ENCODE measurements at places on chromosomes 3 and 15.
A peak's percentile ranks its signal among the peaks of the same experiment; 100 is the strongest.

DNA sequence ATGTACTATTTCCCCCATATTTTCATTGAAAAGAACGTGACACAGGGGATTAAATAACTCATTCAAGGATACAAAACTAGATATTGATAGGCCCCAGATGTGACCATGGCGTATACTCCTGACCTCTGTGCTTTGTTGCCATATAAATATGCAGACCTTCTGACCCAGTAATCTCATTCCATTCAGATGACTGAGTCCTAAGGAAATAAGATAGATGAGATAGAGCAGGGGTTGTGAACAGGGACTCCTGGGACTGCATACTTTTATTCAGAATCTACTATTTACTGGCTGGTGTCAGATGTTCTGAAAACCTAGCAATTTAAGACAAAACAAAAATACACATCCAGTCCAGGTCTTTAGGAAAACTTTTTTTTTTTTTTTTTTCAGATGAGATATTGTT is 139.2 kb upstream of the MANF start:
- DNase-seq, result no peak

DNA sequence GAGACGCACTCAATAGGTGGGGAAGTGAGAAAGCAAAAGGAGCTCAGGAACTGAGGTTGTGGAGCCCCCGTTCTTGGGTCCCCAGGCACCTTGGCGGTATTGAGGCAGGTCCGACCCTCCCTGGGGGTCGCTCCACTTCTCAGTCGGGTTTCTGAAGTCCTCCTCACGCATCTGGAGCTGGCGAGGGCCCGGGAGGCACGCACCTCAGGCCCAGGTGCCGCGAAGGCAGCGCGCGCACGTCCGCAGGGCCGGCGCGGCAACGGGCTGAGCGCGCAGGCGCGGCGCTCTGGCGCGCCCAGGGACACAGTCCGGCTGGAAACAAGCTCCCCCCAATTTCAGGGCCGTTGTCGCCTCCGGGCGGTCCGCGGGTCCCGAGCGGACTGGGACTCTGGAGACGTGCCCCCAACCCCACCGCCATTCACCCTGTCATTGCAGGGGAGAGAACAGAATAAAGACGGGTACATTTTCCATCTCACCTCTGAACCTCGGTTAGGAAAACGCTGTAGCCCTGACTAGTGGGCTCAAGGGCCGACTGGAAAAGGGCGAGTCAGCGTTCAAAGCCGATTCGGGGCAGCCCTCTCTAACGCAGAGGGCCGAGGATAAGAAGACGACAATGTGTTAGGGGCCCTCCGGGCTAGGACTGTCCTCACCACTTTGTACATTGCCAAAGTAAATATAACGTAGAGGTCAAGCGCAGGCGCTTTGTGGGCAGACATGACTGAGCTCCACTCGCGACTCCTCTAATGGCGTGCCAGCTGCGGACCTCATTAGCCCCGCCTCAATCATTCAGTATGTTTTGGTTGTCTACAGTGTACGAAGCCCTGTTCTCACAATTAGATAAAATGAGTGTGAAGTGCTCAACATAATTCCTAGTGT is at the start of gene ZNF770:
ZNF770 (minus strand) TSS at position 261 of the 876 bp plus-strand sequence. CDS start 4,853 bp downstream, outside the sequence.
- peak; percentile 84 for DNase-seq

- no peak for DNase-seq
Observed at GRCh38 chr3:164365242-164365641, 713.1 kb downstream of the SI start.

GRCh38 chr15:88166082-88166993 is 90.2 kb downstream of the NTRK3 start:
- DNase-seq, result peak; percentile 72

- DNase-seq, result no peak
Observed at GRCh38 chr3:64773137-64773536, 85.3 kb upstream of the ADAMTS9 start.

DNA sequence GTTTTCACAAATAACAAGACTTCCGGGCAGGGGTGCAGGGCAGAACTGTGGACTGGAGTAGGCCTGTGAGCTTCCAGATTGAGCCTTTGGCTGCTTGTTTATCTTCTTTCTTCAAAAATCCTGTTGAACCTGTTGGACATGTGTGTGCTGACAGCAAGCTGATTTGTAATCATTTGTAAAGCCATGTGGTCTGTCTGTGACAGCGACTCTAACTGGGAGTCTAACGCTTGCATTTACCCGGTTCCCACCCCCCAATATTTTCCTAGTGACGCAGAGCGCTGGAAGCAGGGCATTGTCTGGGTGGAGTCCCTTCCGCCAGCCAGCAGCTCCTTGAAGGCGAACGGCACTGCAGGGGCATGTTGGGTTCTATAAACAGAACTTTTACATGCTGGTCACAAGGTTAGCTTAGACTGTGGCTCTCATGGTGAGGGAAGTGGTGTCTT is 85.7 kb upstream of the MYZAP start:
- no peak for DNase-seq

GRCh38 chr15:91338766-91339165 is 238.7 kb downstream of the SV2B start:
- DNase-seq, result peak; percentile 81

DNA sequence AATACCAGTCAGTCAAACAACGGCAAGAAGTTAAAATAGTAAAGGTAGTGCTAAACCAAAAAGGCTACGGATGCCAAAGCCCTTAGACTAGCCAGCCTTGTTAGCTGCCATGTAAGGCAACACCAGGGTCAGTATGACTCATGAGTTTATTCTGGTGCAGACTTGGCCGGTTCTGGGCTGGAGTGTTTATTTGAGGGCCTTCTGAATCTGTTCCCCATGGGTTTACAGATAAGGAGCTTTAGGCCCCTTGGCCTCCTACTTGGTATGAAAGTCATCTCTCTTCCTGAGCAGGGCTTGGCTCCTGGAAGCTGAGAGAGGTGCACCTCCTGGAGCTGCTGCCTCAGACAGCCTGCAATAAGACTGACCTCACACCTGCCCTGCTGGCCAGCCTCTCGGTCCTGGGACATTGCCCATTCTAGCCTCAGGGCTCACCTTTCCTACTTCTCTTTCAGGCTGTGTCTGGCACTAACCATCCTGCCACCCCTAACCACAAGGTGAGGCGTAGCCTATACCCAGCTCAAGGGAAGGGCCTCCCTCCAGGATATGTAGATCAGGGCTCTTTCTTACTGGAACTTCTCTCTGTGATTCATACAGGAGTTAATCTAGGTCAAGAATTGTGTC is 10.4 kb upstream of the RTP1 start:
- DNase-seq, result no peak

GRCh38 chr3:150773616-150774192 is 10.7 kb upstream of the SIAH2 start:
- DNase-seq, result no peak

- DNase-seq, result no peak
Observed at GRCh38 chr3:149167898-149168297, 38.5 kb downstream of the HPS3 start.

DNA sequence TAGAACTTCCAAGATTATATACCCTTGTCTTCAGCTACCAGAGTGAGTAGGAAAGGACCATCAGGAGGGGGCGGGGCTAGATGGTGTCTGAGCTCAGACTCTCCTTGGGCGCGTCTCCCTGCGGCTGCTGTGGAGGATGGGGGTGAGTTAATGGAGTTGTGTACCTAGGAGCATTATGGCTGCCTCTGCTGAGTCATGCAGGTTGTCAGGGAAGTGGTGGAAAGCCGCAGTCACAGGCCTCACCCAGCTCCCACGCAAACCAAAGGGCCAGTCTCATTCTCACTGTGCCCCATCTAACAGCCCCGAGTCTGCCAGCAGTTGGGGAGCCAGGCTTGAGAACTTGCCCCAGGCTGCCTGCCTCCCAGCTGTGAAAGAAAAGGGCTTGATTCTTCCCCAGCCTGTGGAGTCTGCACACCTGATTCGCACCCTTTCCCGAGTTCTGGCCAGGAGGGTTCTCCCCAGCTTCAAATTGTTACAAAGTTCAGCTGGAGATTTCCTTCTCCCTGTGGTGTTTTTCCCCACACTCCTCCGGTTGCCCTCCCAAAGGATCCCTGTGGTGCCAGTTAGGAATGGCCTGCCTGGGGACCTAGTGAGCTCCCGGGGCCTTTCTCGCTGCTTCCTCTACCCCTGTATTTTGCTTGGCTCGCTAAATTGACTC is 143.3 kb downstream of the HCN4 start:
- peak; percentile 3 for DNase-seq

GRCh38 chr3:35639254-35640186 is at the start of gene ARPP21:
Gene ARPP21 (plus strand): TSS chr3:35639525. CDS start chr3:35681752, 42,227 bp downstream.
- DNase-seq, result peak; percentile 70

DNA sequence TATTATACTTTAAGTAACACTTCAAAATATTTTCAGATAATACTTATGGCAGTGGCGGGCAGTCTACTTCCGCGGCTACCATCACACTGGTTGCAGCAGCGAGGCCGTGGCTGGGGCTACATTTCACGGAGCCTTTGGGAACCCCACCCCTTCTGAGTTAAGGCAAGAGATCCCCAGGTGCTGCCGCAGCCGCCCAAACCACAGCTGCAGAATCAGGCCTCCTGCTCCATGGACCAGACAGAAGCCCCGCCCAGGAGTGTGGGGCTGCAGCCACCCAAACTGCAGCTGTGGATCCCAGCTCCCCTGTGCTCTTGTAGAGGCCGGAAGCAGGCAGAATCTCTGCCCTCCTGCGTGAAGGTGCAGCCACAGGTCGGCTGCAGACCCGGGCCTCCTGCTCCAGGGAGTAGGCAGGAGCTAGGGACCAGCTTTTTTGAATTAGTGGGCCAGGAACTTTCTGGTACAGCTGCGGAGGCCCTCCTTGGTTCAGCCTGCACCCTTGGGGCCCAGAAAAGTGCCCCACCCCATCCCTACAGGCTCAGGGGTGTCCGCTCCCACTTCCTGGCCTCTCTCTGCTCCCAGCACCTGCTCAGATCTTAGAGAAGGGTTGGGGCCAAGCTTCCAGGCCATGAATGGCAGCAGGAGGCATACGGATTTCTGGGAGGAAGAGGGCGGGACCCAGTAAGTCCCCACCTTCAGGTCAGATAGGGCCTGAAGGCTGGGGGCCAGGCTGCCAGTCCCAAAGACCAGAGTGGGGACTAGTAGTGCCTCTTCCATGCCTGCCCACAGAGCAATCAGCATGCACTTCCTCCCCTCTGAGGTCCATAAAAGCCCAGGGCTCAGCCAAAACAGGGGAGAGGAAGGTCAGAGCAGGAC is 1188.8 kb upstream of the CADM2 start:
- DNase-seq, result no peak

DNA sequence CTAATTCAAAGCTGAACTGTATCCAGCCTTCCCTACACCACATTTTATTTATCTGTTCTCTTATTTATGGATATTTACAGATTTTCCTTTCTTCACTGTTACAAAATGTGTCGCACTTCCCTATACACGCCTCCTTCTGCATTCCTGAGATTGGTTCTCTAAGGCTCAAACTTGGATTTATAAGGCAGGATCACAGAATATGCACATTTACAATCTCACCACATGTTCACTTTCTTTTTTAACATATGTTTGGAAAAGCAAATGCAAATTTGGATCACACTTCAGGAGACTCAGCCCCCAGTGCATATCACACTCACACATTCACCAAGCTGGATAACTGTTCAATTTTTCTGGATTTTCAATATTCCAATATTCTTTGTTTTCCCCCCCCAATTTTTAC is 31.8 kb upstream of the ARHGEF3 start:
- DNase-seq, result no peak

- DNase-seq, result no peak
Observed at GRCh38 chr15:64163659-64164362, 989 bp upstream of the PPIB start.

- no peak for DNase-seq
Observed at GRCh38 chr15:62647202-62647842, 395.2 kb upstream of the TPM1 start.

DNA sequence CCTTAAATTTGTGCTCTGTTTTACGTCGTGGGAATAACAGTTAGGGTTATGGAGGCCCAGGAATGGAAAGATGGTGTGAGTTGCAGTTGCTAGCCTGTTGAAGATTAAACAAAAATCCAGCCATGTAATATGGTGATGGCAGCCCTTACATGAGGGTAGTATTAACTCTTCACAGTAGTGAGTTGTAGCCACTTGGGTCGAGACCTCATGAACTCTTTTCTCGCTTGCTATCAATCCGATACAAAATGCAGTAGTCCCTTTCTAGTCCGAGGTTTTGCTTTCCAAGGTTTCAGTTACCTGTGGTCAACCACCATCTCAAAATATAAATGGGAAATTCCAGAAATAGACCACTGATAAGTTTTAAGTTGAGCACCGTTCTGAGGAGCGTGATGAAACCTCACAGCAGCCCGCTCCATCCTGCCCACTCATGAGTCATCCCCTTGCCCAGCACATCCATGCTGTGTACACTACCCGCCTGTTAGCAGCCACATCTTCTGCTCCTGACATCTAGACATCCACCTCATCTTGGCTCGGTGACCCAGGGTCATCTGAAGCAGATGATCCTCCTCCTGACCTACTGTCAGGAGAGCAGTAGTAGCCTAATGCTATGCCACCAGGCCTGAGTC is 177.9 kb downstream of the CDIN1 start:
- no peak for DNase-seq

- DNase-seq, result no peak
Observed at GRCh38 chr3:153958635-153959595, 162.3 kb upstream of the ARHGEF26 start.

GRCh38 chr3:197908957-197909701 is 40.9 kb upstream of the RPL35A start:
- DNase-seq, result no peak

GRCh38 chr15:45095661-45096060 is 18.3 kb downstream of the DUOX2 start:
- no peak for DNase-seq

- DNase-seq, result no peak
Observed at GRCh38 chr15:101813803-101814534, 2.0 kb downstream of the OR4F15 start.

DNA sequence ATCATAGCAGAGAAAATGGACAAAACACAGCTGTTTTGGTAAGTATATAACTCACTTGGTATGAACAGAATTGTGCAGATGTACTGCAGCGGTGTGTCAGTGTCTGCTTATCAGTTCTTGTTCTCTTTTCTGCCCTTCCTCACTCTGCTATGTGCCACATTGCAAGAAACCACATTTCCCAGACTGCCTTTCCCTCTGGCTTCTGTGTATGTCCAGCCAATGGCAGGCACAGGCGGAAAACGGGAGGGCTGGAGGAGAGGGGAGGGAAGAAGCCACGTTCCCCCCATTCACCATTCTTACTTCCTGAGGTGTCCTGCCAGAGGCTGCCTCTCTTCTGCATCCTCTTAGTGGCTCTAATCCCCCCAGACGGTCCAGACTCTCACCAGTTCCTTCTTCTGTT is 15.4 kb downstream of the HHLA2 start:
- peak; percentile 8 for DNase-seq

DNA sequence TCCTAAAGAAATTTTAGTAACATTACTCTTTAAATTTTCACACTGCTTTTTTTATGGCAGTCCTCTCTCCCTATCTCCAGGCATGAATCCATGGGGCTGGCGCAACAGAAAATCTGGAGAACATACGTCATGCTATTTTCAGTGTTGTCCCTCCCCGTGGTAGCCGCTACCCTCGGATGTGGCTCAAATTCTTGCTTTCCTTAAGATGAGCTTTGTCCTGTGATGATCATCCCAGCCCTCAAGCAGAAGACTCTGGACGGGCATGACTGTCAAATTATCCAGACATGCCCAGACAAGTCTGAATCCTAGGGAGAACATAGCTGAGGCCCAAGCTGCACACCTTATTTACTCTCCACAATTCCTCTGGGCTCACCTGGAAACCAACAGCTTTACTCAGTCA is 49.1 kb downstream of the FMN1 start:
- DNase-seq, result no peak

- peak; percentile 71 for DNase-seq
Observed at GRCh38 chr15:65085990-65086679, 9.6 kb downstream of the KBTBD13 start.

Measured in neural progenitor cell (in vitro differentiated cells).